ENCODE measurements at places on chromosomes 2 and 18.

DNA sequence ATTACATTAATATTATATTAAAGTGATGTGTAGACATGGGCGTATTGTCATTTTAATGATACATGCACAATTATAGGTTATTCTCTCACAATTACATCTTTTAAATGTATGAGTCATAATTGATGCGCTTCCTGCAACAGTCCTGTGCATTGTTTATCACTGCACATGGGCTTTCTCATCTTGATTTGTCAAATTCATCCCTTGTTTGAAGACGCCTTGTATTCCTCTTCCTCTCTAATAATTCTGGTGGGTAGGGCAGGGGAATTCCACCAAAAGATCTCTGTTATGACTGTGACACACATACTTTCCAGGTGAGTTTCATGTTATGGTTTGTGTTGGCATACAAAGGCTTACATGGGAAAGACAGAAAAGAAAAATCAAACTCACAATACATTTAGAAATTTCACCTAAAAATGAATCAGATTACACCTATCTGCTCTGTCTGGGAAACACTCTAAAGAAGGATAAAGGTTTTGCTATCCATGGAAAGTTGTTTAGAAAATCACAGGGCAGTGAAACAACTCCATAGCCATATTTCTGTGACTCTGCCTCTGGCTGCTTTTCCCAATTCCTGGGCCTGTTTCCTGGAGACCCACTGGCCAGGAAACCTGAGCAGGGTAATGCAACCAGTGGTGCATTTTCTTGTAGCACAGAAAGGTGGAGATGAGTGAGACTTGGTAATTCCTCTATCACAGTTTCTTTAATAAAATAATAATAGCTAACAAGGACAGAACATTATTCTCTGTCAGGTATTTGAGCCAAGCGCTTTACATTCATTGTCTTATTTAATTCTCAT, 13.2 kb downstream of the SLC9A2 start:
- no peak for DNase-seq

GRCh38 chr18:49751427-49752094, 61.8 kb downstream of the ACAA2 start:
- no peak for DNase-seq

DNA sequence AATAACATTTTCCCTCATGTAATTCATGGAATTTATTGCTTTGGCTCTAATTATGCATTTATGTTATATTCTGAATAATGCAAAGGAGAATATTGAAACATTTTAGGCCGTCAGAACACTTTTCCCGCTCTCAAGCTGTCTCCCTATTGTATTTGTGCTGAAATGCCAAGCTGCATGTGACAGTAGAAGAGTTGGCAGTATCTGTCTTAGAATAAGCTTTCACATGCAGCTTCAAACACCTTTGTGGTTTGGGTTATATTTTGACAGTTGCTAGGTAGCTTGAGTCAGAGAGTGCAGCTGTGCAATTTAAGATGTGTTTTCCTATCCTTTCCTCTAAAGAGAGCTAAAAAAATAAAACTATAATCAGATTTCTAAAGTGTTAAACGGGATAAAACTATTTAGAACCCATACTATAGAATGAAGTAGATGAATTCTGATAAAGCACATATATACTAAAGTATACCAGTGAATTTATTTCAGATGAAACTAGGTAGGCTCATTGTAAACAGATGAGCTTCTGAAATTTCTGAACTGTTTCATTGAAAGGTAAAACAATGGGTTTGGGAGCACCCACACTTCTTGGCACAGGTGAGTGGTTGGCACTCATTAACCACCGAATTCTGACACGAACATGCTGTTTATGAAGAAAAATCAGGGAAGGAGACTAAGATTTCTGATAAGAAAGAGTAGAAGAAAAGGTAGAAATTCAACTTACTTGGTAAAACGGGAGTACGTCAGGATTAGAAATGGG, 43.4 kb downstream of the PLCL1 start:
- no peak for DNase-seq

GRCh38 chr18:10475654-10476291, 21.3 kb downstream of the APCDD1 start:
- no peak for DNase-seq

GRCh38 chr2:122391726-122392125, 636.3 kb downstream of the TSN start:
- DNase-seq = no peak

- no peak for DNase-seq
Observed at GRCh38 chr2:40397765-40398164, 54.1 kb downstream of the SLC8A1 start.

DNA sequence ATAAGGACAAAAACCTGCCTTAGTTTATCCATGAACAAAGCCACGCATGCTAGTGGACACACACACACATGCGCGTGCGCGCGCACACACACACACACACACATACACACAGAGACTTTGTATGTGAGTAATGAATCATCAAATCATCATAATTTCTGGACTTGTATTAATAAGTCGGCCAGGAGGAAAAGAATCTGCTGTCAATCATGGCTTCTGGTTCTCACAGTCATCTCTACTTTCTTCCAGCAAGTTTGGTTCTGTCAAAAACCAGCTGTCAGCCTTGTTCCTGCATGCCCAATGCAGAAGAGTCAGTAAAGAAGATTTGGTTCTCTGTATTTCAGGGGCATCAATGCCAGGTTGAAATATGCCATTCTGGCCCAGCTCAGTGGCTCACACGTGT, 1.1 kb upstream of the TTR start:
- DNase-seq = peak; percentile 9

DNA sequence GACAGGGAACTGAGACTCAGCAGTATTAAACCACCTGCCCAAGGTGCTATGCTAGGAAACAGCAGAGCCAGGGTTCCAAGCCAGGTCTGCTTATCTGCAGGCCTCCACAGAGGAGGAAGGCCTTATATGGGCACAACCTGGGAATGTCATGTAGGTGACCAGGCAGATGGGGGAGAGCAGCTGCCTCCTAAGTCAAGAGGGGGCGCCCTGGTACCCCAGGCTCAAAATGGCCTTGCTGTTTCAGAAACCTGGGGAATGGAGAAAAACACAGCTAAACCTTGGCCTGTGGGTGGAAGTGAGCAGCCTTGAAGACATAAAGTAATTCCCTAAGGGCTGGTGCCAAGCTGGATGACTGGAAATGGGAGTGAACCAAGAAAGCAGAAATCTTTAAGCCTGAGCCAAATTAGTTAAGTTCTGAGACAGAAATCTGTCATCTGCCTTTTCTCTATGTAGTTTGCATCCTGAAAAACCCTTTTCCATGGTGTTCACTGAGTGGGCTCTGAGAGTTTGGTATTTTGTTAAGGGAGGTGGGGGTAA, 79.1 kb downstream of the MAPK4 start:
- DNase-seq = no peak

DNA sequence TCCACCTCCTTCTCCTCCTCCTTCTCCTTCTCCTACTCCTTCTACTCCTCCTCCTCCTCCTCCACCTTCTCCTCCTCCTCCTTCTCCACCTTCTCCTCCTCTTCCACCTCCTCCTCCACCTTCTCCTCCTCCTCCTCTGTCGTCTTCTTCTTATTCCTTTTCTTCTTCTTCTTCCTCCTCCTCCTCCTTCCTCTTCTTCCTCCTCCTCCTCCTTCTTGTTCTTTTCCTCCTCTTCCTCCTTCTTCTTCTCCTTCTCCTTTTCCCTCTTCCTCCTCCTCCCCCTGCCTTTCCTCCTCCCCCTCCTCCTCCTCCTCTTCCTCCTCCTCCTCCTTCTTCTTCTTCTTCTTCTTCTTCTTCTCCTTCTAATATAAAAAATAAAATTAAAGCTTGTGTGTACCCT, 971.2 kb upstream of the PIK3C3 start:
- DNase-seq = no peak

GRCh38 chr18:30088238-30089015, 954.1 kb downstream of the DSC3 start:
- DNase-seq = no peak

- DNase-seq = no peak
Observed at GRCh38 chr2:199662255-199662654, 188.7 kb downstream of the FTCDNL1 start.

Data from osteoblast (primary cell).